ENCODE measurements at places on chromosomes 3 and 15.

- no peak for DNase-seq
Observed at GRCh38 chr3:7745711-7746110, 755.9 kb upstream of the LMCD1 start.

GRCh38 chr15:72229076-72229946, 1.7 kb downstream of the PKM start:
- DNase-seq: no peak

DNA sequence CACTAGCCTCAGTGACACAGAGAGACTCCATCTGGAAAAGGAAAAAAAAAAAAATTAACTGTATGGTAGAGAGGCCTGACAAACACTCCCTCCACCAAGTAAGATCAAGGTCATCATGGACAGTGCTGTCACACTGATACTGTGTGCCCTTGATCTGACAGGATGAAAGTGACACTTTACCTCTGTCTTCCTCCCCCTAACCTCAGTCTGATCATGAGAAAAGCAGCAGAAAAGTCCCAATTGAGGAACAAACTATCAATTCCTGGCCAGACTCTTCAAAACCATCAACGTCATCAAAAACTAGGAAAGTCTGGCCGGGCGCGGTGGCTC, 26.7 kb downstream of the PGPEP1L start:
- DNase-seq: no peak

- no peak for DNase-seq
Observed at GRCh38 chr3:141147657-141148056, 84.0 kb upstream of the PXYLP1 start.

DNA sequence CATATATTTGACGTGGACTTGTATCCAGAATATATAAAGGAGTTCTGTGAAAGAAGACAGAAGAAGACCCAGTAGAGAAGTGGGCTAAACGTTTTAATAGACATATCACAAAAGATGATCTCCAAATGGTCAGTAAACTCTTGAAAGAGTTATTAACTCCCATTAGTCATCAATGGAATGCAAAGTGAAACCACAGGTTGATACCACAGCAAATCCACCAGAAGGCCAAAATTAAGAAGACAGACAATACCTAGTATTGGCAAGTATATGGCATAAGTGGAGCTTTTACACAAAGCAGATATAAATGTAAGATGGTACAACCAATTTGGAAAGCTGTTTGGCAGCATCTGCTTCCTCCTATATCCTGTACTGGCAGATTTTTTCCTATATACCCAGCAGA, 6.0 kb downstream of the SPATA16 start:
- DNase-seq: peak; percentile 35

- DNase-seq: no peak
Observed at GRCh38 chr3:196590279-196590678, 21.8 kb downstream of the FBXO45 start.

DNA sequence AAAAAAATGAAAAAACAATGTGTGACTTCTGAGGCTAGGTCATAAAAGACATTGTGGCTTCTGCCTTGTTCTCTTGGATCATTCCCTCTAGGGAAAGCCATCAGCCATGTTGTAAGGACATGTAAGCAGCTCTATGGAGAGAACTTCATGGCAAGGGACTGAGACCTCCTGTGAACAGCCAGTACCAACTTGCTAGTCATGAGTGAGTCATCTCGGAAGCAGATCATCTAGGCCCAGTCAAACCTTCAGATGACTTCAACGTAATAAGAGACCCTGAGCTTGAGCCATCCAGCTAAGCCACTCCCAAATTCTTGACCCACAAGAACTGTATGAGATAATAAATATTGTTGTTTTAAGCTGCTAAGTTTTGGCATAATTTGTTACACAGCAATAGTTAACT, 4.9 kb downstream of the MON1A start:
- peak; percentile 90 for DNase-seq

- no peak for DNase-seq
Observed at GRCh38 chr3:129783470-129783869, 110.0 kb downstream of the TMCC1 start.

DNA sequence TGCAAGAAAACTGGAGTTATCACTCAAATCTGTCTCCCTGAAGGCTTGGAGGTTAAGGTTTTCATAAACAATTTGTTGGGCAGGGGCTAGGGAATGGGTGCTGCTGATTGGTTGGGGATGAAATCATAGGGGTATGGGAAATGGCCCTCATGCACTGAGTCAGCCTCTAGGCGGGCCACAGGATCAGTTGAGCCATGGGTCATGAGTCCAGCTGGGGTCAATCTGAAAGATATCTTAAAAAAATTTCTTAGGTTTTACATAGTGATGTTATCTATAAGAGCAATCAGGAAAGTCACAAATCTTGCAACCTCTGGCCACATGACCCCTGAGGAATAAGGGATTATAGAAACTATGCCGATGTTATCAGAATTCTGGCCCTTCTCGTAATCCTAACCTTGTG, 491.7 kb downstream of the ZIC1 start:
- DNase-seq: no peak

- no peak for DNase-seq
Observed at GRCh38 chr3:157979022-157979421, 127.2 kb downstream of the SHOX2 start.

GRCh38 chr3:21791356-21791755, 40.3 kb upstream of the ZNF385D start:
- DNase-seq: no peak

- no peak for DNase-seq
Observed at GRCh38 chr3:97131476-97131875, 317.1 kb downstream of the EPHA6 start.

- DNase-seq: no peak
Observed at GRCh38 chr15:90957791-90958190, 3.1 kb downstream of the RCCD1 start.

- DNase-seq: no peak
Observed at GRCh38 chr3:124850212-124850611, 37.0 kb downstream of the ITGB5 start.

GRCh38 chr15:73483053-73483452, 40.1 kb downstream of the REC114 start:
- no peak for DNase-seq

- DNase-seq: no peak
Observed at GRCh38 chr3:164814106-164814505, 264.2 kb downstream of the SI start.

DNA sequence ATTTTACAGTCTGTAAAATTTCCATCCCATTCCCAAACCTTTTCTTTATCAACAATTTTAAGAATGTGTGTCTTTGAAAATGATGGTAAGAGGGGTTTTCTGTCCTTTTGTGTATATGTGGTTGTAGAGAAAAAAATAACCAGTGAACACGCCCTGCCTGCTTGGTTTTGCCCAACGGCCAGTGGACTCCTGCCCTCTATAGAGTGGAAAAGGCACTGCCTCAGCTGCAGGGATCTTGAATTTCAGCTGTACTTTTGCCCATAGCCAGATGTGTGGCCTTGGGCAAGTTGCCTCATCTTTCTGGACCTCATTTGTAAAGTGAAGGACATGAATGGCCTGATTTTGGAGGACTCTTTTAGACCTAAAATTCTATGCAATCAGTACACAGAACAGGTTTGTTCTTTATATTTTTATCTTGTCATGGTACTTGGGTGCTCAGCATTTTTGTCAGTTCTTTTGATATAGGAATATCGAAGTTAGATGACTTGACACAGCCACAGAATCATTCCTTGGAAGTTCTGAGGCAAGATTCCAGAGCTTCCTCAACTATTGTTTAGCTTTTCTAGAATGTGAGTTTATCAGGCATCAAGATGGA, 81.0 kb downstream of the CLDN11 start:
- DNase-seq: peak; percentile 54

DNA sequence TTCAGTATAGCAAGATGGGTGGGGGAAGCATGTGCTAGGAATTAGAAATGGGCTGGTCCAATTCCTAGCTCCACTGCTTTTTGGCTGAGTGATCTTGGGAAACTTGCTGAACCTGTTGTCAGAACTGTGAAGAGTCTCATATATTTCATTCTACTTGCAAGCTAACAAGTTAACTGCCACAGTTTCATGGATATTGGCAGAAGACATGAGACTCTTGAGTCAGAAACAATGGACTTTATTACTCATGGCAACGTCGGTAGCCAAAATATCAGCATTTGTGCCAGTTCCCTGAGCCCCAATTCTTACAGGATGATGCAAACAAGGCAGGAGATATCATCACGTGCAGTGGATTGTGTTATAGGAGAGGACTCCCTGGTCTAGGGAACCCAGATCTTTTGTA, 26.6 kb upstream of the PLAAT1 start:
- DNase-seq: no peak

DNA sequence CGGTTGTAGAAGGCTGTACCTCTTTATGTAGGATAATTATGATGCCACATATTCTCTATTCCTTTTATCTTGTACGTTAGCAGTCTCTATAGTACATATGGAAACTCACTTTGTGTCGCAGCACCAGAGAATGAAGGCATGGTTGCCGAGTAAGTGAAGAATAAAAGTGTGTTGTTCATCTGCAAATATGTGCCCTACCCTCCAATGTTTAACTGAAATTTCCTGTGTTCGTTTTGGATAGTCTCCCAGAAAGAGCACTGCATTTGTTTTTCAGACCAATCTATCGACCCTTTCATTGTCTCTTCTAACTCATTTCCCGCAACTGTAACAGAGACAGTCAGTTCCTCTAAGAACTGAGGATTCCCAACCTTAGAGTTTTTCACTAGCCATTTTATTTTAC, 592.8 kb downstream of the TUSC7 start:
- DNase-seq: no peak

- no peak for DNase-seq
Observed at GRCh38 chr15:62603742-62604141, 438.7 kb upstream of the C2CD4B start.

GRCh38 chr3:94020293-94020692, 8.1 kb downstream of the STX19 start:
- DNase-seq: no peak

DNA sequence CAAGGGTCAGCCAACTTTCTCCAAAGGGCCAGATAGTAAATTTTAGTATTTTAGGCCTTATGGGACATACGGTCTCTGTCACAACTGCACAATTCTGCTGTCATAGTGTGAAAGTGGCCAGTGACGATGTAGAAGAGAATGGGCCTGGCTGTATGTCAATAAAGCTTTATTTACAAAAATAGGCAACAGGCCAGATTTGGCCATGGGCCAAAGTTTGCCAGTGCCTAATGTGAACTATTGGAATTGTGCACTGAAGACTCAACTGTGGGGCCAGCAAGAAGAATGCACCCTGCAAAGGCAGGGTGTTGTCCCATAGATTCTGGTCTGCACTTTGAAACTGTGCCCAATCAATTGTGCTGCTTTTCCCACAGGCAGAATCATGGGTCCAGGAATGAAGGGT, 69.4 kb upstream of the PRR23E start:
- DNase-seq: no peak

GRCh38 chr3:139111392-139112229, 66.9 kb upstream of the PRR23C start:
- peak; percentile 54 for DNase-seq

DNA sequence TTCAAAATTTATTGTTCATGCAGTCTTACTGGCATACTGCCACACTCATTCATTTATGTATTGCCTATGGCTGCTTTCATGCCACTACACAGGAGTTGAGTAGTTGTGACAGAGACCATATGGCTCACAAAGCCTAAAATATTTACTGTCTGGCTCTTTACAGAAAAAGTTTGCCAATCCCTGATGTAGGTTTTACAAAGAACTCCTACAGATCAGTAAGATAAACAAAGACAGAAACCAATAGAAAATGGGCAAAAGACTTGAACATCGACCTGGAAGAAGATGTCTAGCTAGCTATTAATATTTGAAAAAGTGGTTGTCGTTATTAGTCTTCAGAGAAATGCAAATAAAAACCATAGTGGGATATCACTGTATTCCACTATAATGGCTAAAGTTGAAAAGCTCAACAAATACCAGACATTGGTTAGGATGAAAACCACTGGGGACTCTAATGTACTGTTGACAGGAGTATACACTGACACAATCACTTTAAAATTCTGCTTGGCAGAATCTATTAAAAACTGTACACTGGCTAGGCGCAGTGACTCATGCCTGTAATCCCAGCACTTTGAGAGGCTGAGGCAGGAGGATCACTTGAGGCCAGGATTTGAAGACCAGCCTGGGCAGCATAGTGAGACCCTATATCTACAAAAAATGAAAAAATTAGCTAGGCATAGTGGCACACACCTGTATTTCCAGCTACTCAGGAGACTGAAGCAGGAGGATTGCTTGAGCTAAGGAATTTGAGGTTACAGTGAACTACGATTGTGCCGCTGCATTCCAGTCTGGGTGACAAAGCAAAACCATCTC, 87.7 kb downstream of the NEO1 start:
- no peak for DNase-seq

GRCh38 chr3:2303566-2303965, 204.9 kb downstream of the CNTN4 start:
- DNase-seq: peak; percentile 12

DNA sequence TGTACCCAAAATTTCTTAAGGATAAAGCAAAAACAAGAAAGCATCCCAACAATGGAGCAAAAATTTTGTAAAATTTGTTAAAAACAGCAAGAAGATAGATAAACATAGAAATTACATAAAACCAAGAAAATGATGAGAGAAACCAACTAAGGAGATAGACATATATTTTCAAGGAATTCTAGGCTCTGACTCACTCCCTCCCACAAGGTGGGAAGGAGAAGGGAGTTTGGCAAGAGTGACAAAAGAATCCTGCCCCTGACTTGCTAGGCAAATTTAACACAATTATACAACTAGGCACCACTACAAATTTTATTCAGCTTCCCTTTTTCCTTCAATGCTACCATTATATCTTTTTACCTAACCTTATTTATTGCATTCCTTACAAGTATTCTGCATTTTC, 70.9 kb downstream of the MYO9A start:
- DNase-seq: no peak

DNA sequence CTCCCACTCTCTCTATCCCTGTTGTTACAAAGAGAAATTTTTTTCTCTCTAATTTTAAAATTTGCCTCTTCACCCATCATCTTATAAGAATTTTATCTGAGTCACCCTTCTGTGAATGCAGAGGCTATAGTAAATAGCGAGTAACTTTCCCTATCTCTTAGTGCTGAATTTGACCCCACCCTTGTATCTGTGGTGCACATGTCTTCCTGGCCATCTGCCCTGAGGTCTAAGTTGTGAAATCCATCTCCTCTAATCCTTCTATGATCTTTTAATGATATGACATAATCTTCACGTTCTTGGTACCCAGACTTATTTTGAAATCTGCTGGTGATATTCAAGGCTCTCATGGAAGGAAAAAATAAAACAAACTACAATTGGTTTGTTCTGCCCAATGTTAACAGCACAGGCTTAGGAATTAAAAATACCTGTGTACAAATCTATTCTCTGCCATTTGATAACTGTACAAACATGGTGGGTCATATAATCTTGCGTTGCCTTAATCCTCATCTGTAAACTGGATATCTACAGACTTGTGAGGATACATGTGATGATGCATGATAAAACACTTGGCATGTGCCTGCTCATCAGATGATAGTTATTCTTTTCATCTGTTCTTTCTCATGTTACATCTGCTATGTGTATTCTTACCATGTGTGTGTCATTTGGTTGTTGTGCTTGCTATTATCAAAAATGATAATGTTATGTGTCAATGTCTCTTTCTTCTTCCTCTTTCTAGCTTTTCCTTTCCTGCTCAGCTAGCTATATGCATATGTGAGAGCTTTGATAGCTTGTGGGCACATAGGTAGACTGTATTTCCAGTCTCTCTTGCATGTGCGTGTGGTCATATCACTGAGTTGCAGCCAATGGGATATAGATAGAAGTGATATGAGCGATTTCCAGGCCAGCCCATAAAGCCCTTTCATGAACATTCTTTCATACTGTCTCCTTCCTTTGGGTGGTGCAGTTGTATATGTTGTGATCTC, 13.7 kb upstream of the CCR3 start:
- peak; percentile 74 for DNase-seq
